ENCODE measurements at places on chromosomes 3 and 15.

DNA sequence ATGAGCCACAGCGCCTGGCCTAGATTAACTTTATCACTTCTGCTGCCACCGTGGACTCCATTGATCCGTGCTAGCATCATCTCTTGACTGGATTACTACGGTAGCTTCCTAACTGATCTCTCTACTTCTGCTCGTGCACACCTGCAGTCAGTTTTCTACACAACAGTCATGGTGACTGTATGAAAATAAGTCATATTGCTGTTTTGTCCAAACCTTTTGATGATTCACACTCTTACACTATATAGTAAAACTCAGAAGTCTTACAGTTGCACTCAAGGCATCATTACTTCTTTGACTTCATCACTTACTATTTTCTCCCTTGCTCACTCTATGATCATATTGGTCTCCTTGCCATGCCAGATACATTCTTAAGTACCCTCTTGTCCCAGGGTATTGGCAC lies 10.1 kb downstream of the PDCD6IP start:
- no peak for DNase-seq

DNA sequence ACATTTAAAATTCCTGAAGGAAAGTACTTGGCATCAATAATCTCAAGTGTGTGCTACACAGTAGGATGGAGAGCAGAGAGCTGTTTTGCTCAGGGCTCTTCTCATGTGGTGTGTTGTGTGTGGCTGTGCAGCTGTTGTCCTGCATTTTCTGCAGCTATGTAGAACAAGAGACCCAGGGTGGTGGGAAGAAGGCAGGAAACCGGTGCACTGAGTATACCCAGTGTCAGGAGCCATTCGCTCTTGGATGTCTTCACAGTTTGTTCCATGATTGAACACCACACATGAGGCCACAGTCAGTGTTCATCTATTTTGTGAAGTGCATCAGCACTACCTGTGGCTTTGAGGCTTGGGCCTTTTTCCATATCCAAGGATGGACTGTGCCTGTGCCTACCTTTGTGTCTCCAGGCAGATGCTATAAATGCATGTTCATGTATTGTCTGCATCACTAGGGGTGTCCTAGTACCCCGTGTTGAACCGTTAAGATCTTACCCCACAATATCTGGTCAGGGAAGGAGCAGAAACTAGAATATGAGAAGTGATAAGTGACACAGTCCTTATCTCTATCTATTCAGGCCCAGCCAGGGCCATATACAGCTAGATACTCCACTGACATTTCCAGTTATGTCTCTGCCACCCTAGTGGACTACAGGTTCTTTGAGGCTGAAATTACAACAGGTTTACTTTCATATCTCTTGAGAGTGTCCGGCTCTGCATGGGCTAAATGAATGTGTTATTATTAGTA lies 194.3 kb downstream of the NR2F2 start:
- DNase-seq: no peak

- no peak for DNase-seq
Measured at GRCh38 chr3:81303321-81303720, 458.1 kb downstream of the GBE1 start.

DNA sequence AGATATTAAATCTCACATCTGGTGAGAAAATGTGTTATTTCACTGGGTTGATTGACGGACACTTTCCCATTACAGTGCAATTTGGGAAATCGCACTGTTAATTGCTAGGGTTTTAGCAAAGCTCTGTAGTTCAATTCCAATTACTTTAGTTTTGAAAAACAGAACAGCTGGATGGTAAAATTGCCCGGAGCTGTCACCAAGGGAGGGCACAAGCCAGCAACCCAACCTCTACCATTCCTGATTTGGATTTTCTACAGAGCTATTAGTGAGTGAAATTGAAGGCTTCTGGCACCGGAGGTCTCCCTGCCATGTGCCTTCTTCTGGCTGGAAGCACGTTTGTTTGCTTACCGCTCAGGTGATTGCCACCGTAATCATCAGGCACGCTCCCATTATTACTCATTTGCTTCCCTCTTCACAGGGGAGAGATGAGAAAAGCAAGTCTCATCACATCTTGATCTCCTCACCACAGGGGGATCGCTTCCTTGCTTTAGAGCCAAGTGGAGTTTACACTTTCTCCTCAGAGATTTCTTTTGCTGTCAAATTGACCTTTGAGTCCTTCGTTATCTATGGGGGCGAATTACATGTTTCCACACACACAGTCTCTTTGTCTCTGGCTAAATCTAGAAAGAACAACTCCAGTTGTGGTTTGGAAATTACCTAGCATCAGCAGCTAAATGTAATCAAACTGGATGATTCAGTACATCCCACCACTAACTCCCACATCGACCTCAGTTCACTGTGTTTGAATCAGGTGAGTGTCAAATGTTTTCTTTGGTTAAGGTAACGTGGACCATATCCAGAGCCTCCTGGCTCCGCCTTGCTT lies 421.7 kb upstream of the GOLIM4 start:
- no peak for DNase-seq

Data from thoracic aorta (tissue), 2 donors.